Epithelial cell of alveolus of lung (primary cell): ENCODE measurements at places on chromosomes 12 and 14. TPM values are rescaled to one million over a fixed set of nuclear protein-coding genes. Genes with fewer than 3 reads are reported as not detected.

Gene DLGAP5
- 18.1 and 29.1 TPM in 2 replicates for total RNA-seq

Gene TTC5
- 12.9 and 15.8 TPM in 2 replicates for total RNA-seq

Gene GCH1
- 3.3 and 10.6 TPM in 2 replicates for total RNA-seq

Gene CD163L1
- 0.16 and 0.26 TPM in 2 replicates for total RNA-seq

Gene SHMT2
- total RNA-seq, result 276 and 355 TPM in 2 replicates

Gene CISTR
- total RNA-seq, result not detected in 2 replicates

Gene DAO
- total RNA-seq, result not detected in 2 replicates

Gene LAG3
- 1.6 TPM in 1 of 2 replicates, not detected in the other for total RNA-seq

Gene TRIM9
- 0.26 and 0.40 TPM in 2 replicates for total RNA-seq
